Fibroblast of skin of right quadriceps (primary cell): ENCODE measurements at places on chromosomes 12 and 14.

DNA sequence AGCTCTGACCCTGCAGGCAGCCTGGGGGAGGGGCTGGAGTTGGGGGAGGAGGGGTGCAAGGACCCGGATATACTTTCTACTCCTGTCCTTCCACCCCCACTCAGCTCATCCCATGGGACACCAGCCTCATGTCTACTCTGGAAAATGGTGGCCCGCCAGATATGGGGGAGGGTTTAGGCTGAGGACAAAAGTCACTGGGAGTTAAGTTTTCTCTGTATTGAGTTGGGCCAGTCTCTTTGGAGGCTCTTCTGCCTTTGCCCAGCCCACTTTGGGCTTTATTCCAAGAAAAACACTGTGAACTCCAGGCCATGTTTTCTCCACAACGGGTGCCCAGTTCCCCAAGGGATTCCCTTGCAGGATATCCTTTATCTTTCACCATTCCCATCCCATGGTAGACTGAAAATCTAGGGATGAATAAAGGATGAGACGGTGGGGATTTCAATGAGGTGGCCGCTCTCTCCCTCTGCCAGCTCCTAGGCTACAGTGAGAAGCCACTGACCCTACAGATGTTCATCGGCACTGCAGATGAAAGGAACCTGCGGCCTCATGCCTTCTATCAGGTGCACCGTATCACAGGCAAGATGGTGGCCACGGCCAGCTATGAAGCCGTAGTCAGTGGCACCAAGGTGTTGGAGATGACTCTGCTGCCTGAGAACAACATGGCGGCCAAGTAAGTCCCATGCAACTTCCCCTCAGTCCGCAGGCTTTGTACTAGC is 4.9 kb downstream of the NFATC4 start:
- peak; percentile 32 for DNase-seq

DNA sequence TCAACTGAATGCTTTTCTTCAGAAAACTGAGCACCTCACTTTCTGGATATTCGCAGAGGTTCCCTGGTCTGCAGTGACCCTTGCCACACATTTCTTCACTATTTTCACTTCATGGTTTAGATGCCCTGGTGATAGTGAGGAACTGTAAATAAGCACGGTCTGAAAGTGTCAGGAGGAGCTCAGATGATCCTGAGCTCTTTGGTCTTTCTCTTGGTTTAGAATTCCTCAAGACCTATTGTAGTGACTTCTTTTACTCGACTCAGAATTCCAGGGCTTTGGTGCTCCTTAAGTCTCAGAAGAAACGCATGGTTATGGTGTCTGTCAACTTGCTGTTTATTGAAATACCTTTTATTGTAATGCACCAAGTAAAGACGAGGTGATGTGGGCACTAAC is 84.0 kb downstream of the SAMD4A start:
- no peak for DNase-seq

- DNase-seq = no peak
Observed at GRCh38 chr12:1761857-1762256, 58.5 kb upstream of the LRTM2 start.

DNA sequence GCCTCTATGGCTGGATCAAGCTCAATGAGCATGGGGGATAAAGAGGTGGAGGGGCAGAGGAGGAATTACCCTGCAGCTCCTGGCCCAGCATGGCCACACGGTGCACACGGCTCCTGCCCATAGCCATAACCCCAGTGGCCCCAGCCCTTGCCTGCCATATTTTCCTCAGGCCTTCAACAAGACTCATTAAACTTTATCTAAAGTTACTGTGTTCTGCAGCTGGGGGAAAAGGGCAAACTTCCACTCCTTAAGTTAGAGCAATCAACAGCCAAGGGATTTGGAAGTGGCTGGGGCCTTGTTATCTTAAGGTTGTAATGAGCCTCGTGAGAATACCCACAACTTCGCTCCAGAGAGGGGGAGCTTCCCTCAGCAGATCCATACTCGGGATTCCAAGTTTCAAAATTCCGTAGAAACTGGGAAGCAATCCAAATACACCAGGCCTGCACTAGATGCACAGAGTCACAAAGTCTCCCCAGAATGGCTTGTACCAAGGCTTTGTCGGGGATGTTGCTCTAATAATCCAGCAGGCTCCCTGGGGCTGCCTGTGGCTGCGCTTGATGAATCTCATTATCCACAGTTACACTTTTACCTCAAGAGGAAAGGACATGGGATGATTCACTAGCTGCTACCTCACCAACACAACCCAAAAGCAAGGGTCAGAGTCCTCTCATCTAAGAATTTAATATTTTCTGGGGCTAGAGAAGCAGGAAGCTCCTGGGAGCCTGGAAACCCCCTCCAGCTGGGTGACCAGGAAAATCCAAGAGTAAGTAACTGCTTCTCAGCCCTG is 13.0 kb upstream of the OR6J1 start:
- DNase-seq = peak; percentile 88

DNA sequence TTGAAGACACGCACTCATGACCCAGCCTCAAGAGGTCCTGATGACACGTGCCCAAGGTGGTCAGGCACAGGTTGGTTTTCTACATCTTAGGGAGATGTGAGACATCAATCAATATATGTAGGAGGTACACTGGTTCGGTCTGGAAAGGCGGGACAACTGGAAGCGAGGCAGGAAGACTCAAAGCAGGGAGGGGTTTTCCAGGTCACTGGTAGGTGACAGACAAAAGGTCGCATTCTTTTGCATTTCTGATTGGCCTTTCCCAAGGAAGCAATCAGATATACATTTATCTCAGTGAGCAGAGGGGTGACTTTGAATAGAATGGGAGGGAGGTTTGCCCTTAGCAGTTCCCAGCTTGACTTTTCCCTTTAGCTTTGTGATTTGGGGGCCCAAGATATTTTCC is 38.6 kb downstream of the GLT1D1 start:
- DNase-seq = no peak

DNA sequence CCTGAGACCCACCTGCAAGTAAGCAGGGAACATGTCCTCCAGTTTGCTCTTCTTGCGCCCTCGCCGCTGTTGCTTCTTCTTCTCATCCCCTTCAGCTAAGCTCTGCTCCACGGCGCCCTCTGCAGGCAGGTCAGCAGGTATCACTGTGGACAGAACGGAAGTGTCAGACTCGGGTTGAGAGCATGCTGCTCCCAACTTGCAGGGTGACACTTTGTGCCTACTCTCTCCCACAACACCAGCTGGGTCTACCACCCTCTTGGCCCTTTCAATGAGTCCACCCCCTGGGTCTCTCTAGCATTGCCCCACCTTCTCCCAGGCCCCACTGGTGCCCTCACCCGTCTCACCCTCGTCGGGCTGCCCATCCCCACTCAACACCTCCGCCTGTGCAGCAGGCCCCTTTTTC is 16.7 kb downstream of the KMT2D start:
- peak; percentile 39 for DNase-seq

DNA sequence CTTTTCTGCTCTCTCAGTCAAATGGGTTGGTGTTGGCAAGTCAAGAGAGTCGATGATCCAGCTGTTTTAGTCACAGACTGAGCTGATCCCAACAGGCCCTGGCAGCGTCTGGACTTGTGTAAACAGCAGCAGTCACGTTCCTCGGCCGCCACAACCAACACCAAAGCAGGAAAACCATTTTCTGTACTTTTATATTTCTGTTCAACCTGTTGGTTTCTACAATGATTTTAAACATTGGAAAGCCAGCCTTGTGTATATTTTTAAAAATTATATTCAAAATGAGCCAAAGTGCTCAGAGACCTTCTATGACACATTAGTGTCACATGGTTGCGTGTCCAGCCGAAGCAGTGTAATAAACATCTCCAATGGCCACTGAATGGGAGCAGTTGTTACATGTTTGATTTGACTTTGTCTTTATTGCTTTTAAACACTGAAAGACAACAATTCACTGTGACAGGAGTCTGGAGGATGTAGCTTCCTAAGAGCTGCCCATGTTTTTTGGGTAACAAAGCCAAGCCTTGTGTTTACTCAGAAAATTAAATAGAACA is 5.9 kb upstream of the SIVA1 start:
- no peak for DNase-seq
